ENCODE measurements at places on chromosomes 7 and 10.

DNA sequence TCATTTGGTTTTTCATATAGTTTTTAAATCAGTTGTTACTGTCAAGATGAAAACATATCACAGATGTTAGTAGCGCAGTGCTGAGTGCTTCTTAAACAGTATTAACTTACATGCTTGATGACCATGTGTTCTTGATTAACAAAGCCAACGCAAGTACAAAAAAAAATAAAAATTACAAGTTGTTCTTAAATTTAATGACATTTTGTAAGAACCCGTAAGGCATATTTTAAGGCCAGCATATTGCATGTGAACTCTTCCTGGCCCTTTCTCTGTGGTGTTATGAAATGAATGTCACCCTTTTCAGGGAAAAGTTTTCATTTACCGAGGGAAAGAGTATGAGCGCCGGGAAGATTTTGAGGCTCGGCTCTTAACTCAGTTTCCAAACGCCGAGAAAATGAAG lies 140.4 kb upstream of the NPS start:
- DNase-seq, result no peak

DNA sequence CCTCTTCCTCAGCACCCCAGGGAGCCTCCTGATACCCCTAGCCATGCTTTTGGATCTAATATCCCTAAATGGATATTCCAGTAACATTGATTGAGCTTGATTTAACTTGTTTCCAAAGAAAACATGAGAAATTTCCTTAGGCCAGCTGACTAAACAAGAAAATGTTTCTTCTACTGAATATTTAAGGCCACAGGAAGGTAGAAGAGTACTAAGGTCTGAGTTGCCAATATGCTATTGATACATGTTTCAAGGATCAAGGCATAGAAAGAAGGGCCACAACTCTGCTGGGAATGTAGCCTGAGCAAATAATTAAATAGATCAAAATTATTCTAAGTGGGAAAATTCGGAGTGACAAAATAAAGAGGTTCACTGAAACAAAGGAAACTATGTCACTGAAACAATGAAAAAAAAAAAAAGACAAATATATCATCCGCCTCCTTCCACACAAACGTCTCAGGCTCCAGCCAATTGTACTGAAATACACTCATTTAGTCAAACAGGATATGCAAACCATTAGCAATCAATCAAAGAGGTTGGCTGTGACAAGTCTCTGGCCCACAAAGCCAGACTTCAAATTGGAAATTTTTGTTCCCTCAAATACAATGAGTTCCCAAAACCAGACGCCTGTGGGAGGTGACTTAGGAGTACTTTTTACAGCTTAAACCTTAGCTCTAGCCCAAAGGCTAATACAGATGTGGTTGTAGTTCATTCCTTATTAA lies 396.2 kb downstream of the HTR7 start:
- no peak for DNase-seq

GRCh38 chr7:151351027-151351426 lies 9.4 kb downstream of the NUB1 start:
- peak; percentile 37 for DNase-seq

- DNase-seq, result no peak
These were observed 7.8 kb downstream of the TAX1BP1 start for GRCh38 chr7:27747589-27748368.

DNA sequence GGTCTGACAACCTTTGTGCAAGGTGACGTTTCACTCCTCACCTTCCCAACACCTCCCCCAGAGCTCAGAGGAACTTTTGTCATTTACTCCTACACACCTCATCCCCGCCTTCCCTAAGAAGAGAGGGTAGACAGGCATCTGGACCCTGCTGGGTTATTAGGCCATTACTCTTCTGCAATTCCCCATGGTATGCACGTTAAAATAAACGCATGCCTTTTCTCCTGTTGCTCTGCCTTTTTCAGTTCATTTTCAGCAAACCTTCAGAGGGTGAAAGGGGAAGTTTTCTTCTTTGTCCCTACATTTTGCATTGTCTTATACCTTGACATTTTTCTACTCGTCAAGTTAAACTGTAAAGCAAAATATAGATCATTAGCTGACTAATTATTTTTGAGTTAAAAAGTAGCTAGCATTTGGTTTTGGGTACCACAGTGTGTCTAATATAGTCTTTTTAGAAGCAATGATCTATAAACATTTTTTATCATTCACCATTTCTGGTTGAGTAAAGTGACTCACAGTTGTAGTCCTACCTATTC lies 10.5 kb upstream of the EDRF1 start:
- no peak for DNase-seq

- DNase-seq, result no peak
These were observed 154.6 kb upstream of the POT1 start for GRCh38 chr7:125084196-125084595.

- DNase-seq, result no peak
These were observed 66.7 kb downstream of the ST7 start for GRCh38 chr7:117019786-117020590.

DNA sequence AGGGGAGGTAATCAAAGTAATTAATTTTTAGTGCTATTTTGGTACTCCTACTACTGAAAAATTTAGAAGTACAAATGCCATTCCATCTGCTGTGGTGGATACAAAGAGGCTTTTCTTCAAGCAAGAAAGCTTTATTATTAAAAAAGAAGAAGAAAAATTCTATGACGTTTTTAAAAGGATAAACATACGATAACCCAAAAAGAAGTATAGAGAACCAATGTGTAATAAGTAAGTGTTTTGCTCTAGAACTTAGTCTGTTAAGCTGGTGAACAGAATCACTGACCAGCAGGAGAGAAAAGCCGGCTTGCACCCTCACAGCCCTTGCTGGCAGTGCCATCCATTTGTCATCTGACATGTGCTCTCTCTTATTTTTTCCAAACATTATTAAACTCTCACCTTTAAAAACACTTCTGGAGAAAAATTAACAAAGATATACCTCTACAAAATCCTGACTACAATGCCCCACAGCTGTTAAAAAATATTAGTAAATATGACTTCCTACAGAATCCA lies 81.5 kb downstream of the SRPK2 start:
- no peak for DNase-seq

- DNase-seq, result no peak
These were observed 249.7 kb downstream of the CREB5 start for GRCh38 chr7:28661826-28662595.

DNA sequence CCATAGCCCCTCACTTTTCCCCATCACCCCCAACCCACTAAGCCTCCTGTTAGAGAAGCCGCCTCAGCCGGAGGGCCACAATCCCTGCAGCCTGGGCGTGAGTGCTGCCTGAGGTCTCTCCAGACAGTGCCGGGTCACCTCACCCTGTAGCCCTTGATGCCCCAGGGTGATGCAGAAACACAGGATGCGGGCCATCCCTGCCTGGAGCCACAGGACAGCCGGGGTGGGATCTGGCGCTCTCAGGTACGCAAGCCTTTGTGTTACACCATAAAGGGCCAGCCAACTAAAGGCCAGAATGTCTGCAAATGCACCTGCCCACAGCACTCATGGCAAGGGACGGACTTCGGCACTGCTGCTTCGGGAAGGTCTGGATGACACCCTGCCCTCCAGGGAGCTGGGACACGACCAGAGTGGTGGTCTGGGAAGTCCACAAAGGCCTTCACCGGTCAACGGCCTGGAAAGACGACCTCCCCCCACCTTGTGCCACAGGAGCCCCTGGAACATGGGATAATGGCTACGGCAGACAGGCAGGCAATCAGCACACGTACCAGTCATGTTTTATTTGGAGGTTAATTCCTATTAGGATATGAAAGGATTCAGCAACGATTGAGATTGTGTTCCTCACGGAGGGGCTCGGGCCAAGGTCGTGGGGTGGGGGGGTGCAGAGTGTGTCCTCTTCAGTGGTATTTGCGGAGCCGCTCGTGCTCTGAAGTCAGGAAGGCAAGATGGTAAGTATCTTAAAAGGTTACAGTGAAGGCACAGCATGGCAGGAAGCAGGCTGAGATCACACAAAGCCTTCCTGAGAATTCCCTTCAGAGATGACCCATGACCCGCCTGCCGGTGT lies 8.1 kb downstream of the ATP5MF start:
- DNase-seq, result no peak

GRCh38 chr7:1342090-1342640 lies 109.5 kb downstream of the UNCX start:
- no peak for DNase-seq

GRCh38 chr10:113893570-113893969 lies 39.1 kb downstream of the NHLRC2 start:
- no peak for DNase-seq
